ENCODE measurements at places on chromosomes 6 and 20. TPM values are rescaled to one million over a fixed set of nuclear protein-coding genes. Genes with fewer than 3 reads are reported as not detected.

LAMA4 gene
- total RNA-seq = 116 TPM

GRCh38 chr20:47544240-47544639 lies 42.6 kb downstream of the NCOA3 start:
- no peak for DNase-seq

DNA sequence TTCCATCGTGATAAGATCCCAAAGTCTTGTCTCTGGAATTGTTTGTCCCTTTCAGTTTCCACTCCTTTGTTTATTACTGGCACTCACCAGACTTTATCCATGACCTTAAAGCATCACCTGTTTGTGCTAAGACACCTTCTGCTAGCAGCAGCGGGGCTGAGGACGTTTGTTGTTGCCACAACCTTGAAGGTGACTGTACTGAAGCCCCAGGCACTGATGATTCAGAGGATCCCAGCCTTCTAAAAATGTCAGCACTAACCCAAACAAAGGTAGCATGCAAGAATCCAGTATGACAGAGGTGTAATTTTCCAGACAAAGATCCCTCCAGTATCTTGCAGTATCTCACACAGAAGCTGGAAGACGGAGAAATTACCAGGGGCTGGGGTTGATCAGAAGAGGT lies 28.9 kb upstream of the SMIM8 start:
- DNase-seq = no peak

DNA sequence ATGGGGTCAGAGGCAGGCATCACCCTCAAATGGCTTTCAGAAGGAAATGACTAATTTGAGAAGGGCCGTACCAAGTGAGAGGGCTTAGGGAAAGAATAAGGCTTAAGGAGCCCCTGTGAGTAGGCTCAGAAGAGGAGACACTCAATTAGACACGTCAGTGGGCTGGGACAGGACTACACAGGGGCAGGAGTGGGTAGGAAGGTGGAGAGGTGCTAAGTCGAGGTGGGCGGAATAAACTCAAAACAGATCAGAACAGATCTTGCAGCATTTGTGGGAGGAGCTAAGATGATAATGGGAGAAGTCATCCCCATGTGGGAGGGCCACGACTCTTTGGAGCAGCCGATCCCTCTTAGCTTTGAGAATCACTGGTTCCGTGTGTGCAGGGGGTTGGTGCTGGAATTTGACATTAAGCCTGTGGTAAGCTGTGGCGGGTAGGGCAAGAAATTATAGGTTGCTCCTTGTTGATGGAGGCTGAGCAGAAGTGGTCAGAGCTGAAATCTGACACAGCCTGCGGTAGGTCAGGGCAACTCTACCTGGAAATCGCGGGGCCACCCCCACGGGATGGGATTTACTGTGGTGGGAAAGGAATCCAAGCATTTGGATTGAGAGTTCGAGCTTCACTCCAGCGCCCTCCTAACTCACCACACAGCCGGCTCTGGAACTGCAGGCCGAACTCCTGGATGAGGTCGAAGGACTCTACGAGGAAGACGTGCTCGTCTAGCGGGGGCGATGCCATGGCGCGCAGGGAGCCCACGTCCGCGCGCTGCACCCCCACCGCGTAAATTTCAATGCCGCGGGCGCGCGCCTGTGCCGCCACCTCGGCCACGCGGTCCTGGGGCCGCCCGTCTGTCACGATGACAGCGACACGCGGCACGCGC lies 2.8 kb upstream of the RBPJL start:
- DNase-seq = no peak
